Activated B cell treated with CpG ODN at 0.5 μM for 24 hours (primary cell): ENCODE measurements at places on chromosomes 6 and 20.

GRCh38 chr6:110325197-110325596, 33.0 kb downstream of the METTL24 start:
- no peak for DNase-seq

GRCh38 chr6:14174996-14175395, 57.4 kb downstream of the CD83 start:
- DNase-seq: no peak

DNA sequence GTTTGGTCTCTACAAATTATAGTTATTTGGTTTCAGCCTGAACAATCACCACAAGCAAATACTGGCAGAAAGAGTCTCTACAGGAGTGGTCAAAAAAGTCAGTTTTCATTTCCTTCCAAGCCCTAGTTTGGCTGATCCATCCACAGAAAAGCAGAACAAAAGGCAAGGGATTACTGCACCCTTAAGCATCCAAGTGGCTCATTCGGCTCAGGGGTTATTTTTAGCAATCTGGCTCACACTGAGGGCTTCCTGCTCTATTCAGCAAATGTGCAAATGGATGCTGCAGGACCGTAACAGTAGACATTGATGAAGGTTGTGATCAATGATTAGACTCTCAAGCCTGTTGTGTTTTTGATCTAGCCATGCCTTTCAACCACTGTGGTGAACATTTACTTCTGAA, 62.2 kb upstream of the FABP7 start:
- no peak for DNase-seq

- DNase-seq: no peak
These were observed 1109.1 kb downstream of the HACE1 start for GRCh38 chr6:103750603-103751002.

DNA sequence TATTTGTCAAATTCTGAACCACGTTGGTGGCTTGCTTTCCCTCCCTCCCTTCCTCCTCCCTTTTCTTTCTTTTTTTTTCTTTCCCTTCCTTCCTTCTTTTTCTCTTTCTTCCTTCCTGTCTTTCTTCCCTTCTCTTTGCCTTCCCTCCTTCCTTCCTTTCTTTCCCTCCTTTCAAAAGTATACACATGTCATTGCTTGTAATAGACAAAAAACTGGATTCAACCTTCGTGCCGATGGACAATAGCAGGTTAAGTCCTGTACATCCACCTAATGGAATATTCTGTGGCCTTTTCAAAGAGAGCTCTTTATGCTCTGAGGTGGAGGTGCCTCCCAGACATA, 72.2 kb downstream of the BANF2 start:
- no peak for DNase-seq
